ENCODE measurements at places on chromosomes 11 and 22.

DNA sequence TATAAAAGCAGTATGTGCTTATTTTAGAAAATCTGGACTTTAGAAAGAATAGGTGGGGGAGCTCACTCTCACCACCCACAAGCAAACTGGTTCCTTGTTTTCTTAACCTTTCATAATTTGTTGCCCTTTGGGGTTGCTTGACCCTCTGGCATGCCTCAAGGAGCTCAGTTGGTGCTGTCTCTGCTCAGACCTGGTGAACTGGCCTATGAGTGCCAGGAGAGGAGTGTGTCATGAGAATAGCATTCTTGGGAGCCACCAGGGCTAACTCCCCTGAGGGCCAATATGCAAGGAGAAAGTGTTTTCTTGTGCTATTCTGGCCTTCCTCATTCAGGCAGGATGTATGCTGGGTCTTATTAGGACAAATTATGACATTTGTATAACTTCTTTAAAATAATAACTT, 21.0 kb upstream of the AMOTL1 start:
- DNase-seq = no peak

DNA sequence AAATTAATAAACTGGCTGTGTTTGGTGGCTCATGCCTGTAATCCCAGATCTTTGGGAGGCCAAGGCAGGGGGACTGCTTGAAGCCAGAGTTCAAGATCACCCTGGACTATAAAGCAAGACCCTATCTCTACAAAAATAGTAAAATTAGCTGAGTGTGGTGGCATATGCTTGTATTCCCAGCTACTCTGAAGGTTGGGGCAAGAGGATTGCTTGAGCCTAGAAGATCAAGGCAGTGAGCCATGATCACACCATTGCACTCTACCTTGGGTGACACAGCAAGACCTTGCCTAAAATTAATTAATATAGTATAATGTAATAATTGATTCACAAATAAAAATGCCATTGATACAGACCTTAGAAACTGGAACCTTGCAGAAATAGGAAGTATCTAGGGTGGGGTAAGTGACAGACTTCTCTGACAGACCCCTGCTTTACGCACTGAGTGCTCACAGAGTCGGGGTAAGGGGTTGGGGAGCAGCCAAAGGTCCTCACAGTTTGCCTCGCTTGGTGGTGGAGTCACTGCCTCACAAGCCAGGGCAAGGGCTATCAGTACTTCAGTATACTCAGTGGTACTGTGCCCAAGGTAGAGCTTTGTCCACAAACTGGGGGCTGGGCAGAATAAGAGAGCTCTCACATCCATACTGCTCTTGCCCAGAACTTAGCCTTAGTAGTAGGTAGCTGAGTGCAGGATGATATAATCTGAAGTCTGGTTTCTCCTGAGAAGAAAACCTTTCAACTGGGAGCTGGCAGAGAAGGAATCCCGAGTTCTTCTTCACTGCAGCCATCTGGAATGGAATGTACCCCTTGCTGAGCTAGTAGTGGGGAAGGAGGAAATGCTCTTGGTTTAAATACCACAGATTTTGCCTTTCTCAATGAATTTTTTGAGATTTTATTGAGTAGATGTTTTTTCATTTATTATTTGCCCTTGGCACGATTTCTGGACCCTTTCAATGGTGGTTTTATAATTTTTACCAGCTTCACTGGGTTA, 65.5 kb downstream of the EMSY start:
- DNase-seq = no peak

DNA sequence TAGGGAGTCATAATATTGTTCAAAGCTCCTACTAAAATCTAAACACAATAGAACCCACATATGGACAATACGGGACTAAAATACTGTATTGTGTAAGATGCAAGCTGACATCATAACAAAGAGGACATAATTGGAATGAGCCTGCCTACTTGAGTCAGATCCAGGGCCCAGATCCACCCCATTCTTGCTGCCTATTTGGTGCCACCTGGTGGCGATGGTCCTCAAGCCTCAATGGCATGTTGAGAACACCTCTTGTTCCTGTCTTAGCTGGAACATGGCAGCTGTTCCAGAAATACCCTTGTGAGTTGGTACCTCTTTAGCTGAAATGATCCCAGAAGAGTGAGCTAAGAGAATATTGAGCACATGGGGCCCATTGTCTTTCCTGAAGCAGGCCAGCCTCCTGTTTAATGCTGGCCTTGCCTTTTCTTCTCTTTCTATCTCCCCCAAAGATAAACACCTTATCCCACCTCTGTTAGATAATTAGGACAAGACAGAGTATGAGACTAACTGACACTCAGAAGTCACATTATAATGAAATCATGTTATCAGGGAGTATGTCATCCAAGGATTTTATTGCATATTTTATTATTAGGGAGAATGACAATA, 680.9 kb upstream of the ANO5 start:
- peak; percentile 65 for DNase-seq

GRCh38 chr11:88454881-88455280, 117.3 kb upstream of the CTSC start:
- DNase-seq = no peak

DNA sequence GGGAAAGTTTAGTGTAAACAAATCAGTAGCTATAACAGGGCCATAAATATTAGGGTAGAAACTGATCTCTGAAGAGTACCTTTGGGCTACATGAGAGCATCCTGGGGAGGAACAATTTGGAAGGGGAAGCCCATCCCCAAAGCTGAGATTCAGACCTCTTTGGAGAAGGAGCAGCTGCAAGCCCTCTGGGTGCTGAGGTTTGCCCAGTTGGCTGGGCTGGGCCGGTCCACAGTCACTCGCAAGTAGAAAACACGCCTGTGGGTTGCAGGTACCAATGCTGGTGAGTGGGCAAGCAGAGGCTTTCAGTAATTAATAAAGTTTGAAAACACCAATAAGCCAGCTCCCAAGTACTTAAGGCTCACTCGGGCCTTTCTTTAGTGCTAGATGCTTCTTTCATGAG, 124.5 kb downstream of the ARHGAP8 start:
- no peak for DNase-seq

- DNase-seq = no peak
These were observed 99.8 kb downstream of the CEP164 start for GRCh38 chr11:117427356-117427874.

DNA sequence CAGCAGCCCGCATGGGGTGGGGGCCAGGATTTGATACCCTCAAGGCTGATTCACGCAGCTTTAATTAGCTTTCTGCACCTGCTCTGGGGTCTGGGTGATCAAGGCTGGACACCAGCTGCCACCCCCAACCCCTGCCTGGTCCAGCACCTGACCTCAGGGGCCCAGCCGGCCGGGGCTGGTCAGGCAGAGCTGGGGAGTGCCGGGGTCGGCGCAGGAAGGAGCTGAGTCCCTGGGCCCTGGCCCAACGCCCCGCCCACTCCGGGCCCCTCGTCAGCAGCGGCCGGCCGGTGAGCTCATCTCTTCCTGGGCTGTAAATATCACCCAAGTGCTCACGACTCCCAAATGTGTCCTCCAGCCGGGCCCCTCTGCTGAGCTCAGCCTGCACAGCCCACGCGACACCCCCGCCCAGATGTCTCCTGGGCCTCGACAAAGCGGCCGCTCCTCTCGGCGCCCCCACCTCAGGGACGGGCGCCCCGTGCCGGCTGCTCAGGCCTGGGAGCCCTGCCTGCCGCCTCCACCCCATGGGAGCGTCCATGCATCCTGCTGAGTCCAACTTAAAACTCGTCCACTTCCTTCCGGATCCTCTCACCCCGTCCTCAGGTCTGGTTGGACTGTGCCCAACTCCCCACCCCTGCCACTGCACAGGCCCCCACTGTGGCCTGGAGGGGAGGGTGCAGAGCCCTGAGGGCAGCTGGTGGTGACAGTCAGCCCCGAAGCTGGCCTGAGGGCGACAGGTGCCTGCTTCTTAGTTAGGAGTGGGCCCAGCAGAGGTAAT, 29.0 kb downstream of the RTN4R start:
- peak; percentile 58 for DNase-seq

- DNase-seq = no peak
These were observed 43.1 kb downstream of the MTMR3 start for GRCh38 chr22:29926057-29926456.

- DNase-seq = no peak
These were observed 5.2 kb upstream of the OAF start for GRCh38 chr11:120205596-120206161.

DNA sequence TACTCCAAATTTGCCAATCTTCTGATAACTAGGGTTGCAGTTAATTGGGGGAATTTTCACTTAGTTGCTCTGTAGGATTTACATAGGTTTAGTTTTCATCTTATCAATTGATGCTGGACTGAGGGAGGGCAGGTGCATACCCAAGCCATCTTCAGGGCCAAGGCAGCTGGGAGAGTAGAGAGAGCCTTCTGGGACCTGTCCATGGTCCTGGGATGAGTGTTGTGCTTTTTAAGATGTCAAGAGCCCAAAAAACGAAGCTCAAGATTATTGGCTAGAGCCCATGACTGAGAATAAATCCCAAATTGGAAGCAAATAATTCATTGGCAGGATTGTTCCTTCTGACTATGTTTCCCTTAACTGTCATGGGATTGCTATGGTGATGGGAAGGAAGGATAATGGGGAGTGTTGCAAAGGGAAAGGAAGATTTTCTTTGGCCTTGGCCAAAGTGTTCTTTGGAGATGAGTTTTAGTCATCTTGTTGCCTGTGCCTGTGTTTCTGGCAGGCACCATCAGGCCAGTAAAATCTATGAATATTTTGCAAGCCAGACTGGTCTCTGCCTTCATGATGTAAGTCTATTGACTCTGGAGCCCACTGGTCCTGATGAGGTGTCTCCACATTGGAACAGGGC, 4.5 kb downstream of the SLC22A6 start:
- no peak for DNase-seq

GRCh38 chr11:105910095-105910715, 111.8 kb downstream of the MSANTD4 start:
- no peak for DNase-seq

DNA sequence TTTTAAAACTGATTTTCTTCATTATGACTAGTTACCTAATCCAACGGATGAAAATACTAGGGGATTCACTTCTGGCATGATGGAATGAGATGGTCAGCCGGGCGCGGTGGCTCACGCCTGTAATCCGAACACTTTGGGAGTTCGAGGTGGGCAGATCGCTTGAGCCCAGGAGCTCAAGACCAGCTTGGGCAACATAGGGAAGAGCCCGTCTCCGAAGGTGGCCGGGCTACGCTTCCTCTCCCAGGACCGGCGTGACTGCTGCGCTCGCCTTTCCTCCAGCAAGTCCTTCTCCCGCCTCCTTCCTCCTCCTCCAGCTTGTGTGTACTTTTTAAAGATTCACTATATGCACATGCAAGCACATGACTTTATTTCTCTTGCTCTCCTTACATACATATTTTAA, 505.4 kb upstream of the CCDC90B start:
- no peak for DNase-seq

GRCh38 chr11:17637901-17638300, 81.5 kb upstream of the MYOD1 start:
- DNase-seq = no peak

DNA sequence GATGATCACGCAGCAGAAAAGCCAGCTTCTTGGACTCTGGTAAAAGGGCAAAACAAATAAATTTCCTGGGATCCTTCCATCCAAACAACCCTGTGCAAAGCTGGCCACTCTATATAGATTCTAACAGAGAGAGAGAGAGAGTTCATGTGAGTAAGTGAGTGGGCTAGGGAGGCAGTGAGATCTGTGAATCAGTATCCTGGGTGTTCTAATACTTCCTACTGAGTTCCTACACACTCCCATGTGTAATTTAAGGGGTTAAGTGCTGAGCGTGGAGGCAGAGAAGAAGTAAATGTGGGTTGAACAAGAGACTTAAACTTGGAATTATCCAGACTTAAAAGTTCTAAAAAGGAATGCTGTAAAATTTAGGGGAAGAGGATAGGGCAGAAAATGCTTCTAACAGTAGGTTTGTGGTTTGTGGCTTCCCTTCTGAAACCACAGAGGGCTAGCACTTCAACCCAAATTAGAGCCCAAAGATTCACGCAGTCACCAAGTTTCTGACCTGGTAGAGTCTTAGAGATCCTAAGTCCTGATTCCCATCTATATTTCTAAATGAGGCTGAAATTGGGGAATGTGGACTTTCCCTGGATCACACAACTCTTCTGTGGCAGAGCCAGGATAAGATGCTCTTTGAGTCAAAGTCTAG, 413.9 kb downstream of the TENM4 start:
- DNase-seq = no peak

DNA sequence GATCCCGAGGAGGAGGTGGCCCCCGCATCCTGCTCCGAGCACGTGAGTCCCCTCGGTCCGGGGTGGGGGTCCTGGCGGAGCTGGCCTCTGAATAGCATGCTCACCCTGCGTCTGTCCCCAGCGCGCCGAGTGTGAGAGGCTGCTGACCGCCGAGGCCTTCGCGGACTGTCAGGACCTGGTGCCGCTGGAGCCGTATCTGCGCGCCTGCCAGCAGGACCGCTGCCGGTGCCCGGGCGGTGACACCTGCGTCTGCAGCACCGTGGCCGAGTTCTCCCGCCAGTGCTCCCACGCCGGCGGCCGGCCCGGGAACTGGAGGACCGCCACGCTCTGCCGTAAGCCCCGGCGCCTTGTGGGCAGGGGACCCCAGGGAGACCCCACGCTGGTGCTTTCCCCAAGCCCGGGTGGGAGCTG, 3.5 kb downstream of the MUC2 start:
- no peak for DNase-seq

DNA sequence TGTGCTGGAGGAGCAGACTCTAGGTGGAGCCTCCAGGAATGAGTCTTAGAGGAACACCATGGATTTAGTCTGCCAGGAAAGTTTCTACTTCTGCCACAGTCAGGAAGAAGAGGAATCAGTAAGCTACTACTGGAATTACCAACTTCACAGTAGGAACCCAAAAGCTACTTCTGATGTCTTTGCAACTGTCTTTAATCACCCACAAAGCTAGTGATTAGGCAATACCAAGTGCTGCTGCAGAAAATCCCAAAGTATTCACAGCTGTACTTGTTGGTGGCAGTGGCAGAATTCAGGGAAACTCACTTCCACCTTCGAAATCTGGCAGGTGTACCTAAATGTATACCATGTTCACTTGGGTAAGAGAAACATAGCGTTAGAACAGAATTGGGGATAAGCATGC, 264.5 kb upstream of the SORL1-AS1 start:
- no peak for DNase-seq

GRCh38 chr11:22508665-22509064, 117.0 kb downstream of the FANCF start:
- no peak for DNase-seq

DNA sequence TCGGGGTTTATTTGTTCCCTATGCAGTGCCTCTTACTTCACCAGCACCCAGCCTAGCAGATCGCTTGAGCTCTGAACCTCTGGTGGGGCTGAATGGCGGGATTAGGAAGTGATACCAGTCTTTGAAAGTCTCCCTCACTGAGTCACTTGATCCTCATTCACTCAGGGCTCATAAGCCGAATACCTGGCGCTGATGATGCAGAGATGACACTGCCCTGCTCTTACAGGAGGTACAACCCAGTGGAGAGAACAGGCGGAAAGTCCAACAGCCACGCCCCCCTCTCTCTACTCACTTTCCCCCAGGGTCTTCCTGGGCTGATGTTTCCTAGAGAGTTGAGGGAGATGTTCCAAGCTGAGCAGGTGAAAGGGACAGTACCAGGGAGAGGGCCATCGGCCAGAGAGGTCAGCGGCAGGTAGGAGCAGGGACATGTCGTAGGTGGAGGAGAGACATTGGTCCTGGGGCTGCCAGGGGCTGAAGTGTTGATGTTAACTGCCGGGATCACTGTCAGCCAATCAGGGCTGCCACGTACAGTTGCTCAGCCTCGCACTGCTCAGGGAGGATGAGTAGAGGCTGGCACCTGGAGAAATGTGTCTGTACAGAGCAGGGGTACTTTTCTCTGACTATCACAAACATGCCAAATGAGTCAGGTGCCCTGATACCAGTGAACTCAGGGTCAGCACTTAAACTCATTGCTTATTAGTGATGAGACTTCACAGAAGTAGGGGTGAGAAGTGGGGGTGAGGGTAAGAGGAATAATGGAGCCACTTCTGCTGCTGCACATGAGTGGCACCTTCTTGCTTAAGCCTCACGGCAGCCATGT, 9.9 kb upstream of the APOBEC3A start:
- peak; percentile 60 for DNase-seq
